ENCODE measurements at places on chromosomes 1 and 21.

DNA sequence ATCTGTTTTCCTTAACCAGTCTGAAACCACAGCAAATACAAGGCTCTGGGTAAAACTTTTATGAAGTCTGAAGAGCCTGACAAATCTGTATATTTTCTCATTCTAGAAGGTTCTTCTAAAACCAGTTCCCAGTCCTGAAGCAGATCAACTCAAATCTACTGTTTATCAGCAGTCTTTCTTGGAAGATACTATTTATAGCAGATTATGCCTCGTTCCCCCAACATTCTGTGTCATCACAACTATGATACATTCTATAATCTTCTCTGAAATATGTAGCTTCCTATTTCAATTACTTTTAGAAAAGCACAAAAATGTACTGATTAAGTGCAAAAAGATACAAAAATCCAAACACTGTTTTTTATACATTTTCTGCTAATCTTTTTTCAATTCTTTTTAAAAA, 67.5 kb downstream of the NIBAN1 start:
- DNase-seq: no peak

DNA sequence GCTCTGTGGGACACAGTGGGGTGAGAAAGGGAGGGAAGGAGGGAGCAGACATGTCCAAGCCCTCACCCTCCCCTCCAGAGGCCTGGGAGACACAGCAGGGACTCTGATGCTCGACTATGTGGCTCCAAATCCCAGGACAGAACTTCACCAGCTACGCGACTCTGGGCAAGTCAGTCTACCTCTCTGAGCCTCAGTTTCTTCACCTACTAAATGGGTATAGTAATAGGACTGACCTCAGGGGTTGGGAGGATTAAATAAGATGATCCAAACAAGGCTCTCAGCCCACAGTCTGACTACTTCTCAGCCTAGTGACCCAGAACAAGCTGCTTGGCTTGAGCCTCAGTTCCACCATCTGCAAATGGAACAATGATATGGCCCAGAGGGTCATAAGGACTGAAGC, 19.6 kb downstream of the SDC3 start:
- no peak for DNase-seq

- no peak for DNase-seq
Measured at GRCh38 chr1:175219774-175220173, 27.2 kb upstream of the KIAA0040 start.

DNA sequence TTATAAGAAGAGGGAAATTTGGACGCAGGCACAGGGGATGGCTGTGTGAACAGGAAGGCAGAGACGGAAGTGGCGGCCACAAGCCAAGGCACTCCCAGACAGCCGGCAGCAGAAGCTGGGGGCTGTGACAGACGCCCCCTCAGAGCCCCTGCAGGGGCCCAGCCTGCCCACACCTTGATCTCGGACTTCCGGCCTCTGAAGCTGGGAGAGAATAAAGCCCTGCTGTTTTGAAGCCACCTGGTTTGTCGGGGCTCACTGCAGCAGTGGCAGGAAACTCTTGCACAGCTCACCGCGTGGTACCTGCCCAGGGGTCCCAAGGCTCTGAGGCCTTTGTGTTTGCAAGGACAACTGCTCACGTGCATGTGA, 13.7 kb downstream of the MEGF6 start:
- DNase-seq: no peak

All from AG08396 (cell line).